ENCODE measurements at places on chromosomes 16 and 17. TPM values are rescaled to one million over a fixed set of nuclear protein-coding genes. Genes with fewer than 3 reads are reported as not detected.

Gene NUP85
- total RNA-seq = 30.0 TPM

Gene CDRT15L2
- not detected for total RNA-seq

Gene CTRB2
- not detected for total RNA-seq

Gene CDRT15
- total RNA-seq = not detected

Gene WSCD1
- 54.1 TPM for total RNA-seq

Gene STH
- not detected for total RNA-seq

Gene OR1A2
- total RNA-seq = not detected

Measured in glomerular endothelial cell (primary cell).